CD4-positive, alpha-beta memory T cell (primary cell): ENCODE measurements at places on chromosomes 4 and X.

GRCh38 chr4:32775049-32775448 lies 2054.9 kb downstream of the PCDH7 start:
- DNase-seq = no peak

- DNase-seq = no peak
These were observed 165.0 kb downstream of the FHIP1A start for GRCh38 chr4:151573945-151574344.

DNA sequence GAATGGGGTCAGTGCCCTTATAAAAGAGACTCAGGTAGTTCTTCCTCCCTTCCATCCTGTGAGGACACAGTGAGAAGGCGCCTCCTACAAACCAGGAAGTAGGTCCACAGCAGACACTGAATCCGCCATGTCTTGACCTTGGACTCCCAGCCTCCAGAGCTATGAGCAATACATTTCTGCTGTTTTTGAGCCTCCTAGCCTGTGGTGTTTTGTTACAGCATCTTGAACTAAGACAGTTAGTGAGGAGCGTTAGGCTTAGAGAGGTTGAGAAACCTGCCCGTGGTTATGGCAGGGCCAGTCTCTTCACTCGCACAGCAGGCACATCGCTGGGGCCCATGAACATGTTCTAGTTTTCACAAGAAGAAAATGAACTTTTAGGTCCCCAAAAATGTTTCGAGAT lies 19.7 kb downstream of the SHROOM2 start:
- DNase-seq = no peak

DNA sequence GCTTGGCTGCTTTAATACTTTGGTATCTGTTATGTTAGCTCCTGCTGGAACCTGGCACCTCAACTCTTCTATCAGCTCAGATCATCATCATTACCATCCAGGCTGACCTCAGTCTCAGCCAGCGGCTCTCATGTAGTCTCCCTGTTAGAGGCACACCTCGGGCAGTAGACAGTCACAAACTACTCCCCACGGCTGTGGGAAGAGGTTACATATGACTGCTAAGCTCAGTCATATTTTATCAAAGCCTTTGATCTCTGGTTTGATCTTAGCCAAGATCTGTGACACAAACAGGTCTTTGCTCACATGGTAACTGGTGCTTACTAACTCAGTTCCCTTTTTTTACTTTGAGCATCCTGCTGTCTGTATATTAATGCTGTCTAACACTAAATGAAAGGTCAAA lies 384.9 kb downstream of the CENPC start:
- no peak for DNase-seq

GRCh38 chr4:3338321-3338838 lies 45.6 kb downstream of the RGS12 start:
- DNase-seq = no peak

- no peak for DNase-seq
These were observed 15.0 kb downstream of the G6PD start for GRCh38 chrX:154531626-154532025.

DNA sequence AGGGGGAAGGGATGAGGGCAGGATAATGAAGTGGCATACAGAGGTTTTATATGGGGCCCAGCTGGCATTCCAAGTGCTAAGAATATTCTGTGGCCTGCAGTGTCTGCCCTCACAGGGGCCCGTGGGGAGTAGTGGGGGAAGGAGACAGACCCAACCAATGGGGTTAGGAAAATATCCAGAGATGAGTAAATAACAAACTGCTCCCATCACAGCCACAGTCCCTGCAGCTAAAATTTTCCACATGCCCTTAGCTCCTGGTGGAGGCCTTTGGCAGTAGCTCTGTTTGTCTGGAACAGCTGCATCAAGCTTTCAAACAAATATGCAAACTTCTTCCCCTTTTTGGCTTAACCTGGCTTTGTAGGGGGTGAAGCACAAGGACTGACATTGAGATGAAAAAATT lies 3.1 kb downstream of the SRPX2 start:
- no peak for DNase-seq

DNA sequence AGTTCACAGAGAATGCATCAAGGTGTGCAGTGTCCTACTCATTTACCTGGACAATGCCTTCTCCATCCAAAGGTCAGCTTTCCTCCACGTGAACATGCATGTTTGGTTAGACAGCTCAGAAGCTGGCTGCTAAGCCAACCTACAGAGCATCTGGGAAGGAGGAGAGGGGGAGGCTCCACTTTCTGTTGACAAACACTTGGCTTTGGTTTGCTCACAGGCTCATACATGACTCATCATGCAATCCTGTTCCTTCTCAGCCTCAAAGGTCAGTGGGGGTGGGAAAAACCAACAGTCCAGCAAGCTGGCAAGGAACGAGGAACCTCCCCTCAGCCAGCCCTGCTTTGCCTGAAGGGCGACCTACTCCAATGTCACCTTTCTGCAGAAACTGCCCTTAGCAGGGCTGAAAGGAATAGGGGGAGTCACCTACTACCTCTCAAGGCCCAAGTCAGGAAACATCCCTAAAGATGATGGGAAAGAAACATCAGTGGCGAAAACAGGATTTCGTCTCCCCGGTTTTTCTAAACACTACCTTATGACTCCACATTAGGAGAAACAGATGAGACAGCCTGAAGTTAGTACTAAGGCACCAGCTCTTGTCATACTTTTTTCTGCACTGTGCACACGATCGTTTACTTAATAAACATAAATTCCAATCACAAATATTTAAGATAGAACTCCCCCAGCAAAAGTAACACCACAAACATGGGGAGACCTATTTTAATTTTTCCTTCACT lies 37.9 kb downstream of the RELL1 start:
- DNase-seq = no peak

DNA sequence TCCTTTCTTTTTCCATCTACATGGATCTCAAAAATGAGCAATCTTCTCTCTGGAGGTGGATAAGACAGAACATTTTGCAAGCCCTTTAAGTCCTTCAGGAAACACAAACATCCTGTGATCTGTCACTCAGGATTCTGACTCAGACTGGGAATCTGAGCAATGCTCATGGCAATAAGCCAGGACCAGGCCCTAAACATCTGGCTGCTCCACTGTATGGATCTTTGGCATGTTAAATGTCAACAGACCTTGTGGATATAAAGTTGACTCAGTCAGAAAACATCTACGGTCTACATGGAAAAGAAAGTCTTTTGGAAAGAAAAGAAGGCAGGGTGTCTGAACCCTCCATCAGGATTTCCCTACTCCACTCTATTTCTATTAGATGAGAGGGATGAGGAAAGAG lies 17.8 kb upstream of the CHIC2 start:
- no peak for DNase-seq

DNA sequence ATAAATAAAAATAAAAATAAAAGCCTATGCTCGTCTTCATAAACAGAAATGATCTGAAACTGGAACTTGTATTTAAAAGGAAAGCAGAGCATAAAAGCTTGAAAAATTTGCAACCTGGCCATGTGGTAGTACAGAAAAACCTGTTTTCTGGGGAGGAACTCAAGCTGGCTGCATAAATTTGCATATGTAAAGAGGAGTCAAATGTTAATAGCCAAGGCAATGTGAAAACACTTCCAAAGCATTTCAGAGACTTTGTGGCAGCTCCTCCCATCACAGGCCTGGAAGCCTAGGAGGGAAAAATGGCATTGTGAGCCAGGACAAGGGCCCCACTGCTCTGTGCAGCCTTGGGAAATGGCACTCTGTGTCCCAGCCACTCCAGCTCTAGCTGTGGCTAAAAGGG lies 727.9 kb upstream of the DIAPH2 start:
- DNase-seq = no peak

DNA sequence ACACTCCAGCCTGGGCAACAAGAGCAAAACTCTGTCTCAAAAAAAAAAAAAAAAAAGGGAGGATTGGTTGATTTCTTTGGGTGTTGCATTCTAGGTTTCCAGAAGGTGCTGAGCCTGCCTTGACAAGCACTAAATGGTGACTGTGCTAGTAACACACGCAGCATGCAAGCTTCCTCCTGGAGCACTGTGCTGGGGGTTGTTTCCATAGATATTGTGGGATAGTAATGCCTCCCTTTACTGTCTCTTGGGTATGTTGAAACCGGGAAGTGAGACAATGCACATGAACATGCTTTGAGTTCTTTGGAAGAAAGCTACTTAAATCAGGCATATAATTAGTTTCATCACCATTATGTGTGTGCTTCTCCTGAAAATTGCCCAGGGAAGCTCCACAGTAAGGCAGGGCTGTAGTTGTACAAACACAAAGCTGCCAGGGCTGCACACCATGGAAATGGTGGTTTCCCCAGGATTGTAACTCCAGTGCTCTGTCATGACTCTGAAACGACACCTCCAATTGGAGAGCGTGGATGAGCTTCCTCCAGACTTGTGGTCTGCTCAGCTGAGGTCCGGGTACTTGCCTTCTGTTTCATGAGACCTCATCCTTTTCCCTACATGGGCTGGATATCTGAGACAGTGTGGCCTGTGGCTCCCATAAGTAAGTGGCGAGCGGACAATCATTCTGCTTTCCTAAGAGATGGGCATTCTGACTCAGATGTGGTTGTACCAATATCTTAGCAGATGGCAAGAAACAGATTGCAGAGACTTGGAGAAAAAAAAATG lies 31.5 kb upstream of the STOX2 start:
- DNase-seq = no peak

DNA sequence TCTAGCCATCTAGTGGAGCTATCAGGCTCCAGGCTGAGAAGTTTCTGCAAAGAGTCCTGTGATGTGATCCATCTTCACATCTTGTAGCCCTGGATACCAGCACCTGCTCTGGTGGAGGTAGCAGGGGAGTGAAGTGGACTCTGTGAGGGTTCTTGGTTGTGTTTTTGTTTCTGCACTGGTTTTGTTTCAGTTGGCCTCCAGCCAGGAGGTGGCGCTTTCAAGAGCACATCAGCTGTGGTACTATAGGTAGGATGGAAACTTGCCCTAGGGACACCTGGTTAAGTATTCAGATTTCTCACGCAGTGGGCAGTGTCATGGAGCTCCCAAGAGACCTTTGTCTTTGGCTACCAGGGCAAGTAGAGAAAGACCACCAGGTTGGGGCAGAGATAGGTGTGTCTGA lies 257.5 kb upstream of the SLC7A11 start:
- no peak for DNase-seq

DNA sequence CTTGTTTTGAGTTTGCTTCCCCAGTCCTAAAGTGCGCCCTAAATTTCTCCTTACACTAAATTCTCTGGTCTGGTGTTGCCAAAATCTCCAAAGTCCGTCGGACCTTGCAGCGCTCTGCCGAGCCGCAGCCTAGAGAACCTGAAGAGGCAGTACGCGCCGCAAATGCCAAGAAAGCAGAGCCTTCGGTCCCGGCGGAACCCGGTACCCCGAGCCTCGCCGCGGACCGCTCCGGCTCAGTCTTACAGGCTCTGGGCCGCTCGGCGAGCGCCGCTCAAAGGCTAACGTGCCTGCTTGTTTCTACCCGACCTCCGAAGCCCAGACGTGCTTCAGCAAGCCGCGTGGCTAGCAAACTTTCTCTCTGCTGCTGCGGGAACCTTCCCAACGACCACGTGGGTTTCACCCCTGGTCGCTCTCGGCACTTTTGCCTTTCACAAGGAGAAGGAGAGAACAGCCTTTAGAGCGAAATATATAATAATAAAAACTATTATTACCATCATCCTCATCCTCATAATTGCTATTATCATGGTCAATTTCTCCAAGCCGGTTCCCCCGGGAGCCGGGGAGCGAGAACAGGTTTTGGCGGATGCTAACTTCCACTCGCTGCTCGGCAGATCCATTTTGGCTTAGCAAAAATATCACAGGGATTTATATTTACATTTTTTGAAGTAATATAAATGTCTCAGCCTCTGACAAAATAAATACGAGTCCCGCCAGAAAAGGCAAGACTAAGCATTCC lies 2.2 kb upstream of the HTR2C start:
- DNase-seq = no peak

GRCh38 chrX:8191022-8191421 lies 20.0 kb upstream of the VCX2 start:
- DNase-seq = no peak

GRCh38 chr4:139227729-139228404 lies 50.8 kb upstream of the ELF2 start:
- no peak for DNase-seq

- DNase-seq = no peak
These were observed 37.5 kb upstream of the MAOA start for GRCh38 chrX:43618366-43619205.

DNA sequence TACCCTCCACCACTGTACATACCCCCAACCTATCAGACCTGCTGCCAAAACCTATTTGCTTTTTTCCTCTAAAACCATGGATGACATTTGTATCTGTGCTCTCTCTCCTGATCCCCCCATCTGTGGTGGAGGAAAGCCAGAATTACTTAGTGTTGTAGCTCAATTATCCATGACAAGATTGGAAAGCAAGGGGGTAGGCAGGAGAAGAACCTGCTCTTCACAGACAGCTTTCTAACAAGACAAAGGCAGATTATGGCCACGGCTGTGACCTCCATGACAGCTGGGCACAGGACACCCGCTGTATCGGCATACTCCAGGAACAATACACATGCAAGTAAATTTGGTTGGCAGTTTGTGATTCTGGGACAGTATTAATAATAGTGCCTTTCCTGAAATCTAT lies 186.7 kb downstream of the ENOX2 start:
- no peak for DNase-seq

DNA sequence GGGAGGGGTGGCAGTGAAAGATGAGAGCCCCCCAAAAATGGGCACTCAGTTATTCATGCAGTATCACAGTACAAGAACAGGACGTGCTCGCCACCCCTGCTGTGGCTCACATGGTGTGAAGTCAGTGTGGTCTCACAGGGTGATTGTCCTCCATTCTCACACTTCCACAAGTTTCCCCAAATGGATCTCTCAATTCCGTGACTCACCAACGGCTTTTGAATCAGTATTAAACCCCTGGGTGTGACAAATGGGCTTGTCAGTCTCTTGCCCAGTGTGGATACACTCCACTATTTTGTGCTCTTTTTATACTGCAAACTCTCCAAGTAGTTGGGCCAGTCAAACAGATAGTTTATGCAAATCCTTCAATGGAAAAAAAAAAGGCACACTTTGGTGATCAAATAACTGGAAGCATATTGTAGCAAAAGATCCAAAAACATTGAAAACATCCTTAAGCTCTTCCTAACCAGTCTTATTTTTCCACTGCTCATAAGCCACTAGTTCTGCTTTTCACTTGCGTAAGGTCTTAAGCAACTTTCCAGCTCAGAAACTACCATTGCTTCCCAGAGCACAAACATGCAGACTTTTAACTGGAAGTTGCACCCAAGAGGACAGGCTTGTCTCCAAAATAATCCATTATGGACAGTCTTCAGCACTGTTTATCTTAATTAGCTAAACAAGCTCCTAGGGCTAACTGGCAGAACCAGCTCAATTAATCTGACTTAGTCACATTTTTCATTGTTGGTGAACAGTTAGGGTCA lies 365.7 kb downstream of the PPP3CA start:
- DNase-seq = no peak

DNA sequence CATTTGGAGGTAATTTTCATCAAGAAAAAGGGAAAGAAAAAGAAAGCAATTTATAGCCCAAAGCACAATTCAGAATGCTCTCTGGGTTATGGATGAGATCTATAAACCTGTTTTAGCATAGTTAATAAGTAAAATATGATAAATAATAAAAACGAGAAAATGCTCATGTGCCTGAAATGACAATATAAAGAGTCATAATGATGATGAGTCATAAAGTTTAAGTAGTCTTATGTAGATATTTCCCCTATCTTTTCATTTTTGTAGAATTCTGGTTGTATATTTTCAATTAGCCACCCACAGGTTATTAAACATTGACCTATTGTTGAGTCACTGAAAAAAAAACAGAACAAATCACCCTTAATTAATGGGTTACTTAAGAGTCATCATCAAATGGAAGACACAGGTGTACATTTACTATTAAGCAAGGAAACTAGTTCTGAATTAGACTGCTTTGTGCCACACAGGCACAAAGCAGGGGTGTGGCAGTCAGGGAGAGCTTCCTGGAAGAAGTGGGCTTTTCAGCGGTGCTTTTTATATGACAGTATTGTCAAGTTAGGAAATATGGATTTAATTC lies 29.3 kb downstream of the BEND4 start:
- no peak for DNase-seq
